ENCODE measurements at places on chromosomes 3 and 15.

GRCh38 chr3:38713121-38713520 lies 63.6 kb upstream of the SCN5A start:
- DNase-seq = no peak

DNA sequence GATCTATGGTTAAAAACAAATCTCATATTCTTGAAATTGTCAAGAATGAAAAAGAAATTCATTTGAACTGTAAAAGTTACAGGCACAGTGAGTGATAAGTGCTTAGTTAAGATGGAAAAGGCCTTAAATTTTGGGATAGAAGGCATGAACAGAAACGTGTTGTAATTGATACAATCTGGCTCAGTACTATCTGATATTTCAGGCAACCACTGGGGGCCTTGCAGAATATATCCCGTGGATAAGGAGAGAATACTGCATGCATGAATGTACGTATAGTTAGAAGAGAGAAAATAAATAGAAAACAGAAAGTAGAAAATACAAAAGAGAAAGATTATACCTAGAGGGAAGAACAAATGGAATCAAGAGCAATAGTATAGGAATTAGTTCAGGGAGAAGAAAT lies 741.4 kb upstream of the CCDC54 start:
- no peak for DNase-seq

- no peak for DNase-seq
Observed at GRCh38 chr3:110430146-110430545, 641.5 kb upstream of the NECTIN3 start.

DNA sequence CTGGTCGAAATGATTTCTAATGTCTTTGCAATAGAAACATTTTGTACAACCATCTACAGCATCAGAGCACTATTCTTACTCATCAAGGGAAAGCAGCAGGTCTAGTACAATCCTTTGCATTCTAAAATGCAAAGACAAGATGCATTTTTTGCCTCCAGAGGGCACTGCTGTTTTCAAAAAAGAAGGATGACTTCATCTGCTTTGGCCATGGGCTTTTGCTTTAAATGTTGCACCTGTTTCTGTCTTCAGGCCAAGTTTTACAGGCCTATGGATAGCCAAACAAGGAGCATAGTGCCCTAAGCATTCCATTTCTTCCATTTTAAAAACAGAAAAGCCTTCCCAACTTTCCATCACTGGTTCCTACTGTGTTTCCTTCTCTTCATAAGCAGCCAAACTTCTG lies 3.4 kb downstream of the PARP9 start:
- DNase-seq = peak; percentile 86

DNA sequence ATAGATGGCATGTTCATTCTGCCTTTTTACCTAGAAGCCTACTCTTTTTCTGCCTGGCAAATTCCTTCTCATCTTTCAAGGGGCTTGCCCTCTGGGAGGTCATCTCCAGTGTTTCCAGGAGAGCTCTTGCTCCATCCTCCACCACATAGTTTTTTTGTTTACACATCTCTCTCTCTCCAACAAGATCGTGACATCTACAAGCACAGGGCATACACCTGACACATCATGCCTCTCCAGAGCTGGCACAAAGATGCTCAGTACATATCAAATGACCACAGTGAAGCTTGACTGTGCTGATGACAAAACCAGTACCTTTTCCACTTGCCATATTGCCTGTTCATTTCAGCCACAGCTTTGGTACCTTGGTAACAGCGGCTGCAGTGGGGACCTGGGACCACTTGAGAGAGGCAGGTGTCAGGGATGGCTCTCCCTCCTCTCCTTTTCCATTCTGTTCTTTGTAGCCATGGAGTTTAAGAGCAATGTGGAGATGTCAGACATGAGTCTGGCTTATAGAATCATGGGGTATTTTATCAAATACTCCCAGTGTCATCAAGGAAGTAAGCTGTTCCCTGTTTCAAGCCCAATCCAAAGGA lies 15.4 kb downstream of the ALPK3 start:
- no peak for DNase-seq

DNA sequence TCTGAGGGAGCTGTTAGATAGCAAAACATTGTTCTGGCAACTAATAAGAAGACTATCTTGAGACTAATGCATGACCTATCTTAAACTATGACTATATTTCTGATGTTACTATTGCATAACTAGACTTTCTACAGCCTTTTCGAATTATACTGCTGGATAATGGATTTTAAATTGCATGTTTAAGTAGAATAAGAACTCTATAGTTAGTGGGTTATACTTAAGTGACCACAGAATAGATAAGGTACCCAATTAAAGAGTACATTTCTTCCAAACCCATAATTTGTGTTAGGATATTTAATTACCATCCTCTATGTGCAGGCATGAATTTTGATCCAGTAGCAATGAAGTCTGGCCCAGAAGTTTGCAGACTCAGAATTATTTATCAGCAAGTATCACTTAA lies 44.6 kb upstream of the SPPL2A start:
- no peak for DNase-seq

DNA sequence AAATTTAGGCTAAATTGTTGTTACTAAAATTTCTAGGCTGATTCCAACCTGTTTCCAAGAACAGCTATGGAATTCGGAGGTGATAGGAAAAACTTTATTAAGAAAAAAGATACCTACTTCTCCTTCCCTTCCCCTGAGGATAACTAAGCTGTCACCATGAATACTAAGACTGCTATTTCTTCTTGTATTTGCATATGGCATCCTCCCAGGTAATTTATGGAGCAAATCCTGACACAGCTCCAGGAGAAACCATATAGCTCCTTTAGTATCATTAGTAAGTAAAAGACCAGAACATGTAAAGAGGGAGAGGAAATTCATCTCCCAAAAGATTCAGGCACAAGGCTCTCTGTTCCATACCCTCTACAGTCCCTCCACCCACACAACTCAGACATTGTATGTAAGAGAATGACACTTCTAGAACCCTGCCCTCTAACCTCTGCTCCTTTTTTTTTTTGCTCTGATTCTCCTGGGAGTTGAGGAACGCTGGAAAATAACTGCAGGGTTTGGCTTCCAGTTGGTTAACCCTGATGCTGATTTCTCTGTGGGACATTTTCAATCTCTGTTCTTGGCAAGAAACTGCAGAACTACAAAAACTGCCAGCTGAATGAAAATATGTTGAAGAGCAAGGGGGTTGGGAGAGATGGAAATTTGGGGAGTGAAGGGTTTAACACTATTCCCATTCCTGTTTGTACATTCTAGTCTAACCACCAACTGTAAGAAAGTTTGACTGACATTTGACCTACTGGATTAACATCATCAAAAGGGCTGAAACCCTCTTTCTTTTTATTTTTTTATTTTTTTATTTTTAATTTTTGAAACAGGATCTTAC lies 14.2 kb upstream of the MAGI1 start:
- no peak for DNase-seq

GRCh38 chr15:74869372-74869725 lies 3.8 kb downstream of the SCAMP2 start:
- DNase-seq = no peak

GRCh38 chr3:42979044-42979972 lies at the start of gene GASK1A:
Gene GASK1A, plus strand, starts transcription at chr3:42979311. Its CDS starts 332 bp downstream, at chr3:42979643.
- DNase-seq = no peak

DNA sequence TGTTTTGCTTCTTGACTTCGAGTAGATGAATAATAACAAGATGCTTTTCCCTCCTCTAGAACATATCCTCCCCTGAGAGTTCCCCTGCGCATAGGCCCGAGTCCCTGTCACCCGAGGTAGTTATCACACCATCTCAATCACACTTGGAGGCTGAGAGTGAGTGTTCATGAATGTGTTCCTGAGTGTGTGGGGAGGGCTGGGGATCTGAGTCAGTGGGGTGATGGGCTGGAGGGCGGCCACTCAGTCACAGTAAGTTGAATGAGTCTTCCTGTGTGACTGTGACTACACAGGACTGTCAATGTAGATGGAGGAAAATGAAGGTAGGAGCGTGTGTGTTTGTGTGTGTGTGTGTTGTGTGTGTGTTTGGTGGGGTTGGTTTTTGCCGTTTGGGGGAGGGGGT lies 71.0 kb downstream of the SETD5 start:
- no peak for DNase-seq
